ENCODE measurements at places on chromosomes 11 and 22.

DNA sequence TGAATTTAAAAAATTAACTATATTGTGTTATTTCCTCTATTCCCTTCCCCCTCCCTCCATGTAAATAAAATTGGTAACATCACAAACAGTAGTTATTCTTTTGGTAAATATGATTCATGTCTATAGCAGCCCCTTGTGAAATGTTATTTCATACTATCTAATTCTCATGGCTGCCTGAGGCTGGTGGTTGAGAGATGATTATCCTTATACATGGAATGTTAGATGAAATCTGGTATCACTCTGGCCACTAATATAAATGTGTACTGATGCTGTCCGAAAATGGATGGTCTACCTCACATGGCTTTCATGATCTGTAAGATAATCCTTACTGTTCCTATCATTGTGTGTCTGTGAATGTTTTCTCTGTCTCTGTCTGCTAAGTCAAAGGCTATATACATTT, 25.0 kb upstream of the EXPH5 start:
- DNase-seq, result no peak

- DNase-seq, result no peak
Measured at GRCh38 chr11:61702701-61703312, 22.6 kb downstream of the DAGLA start.

DNA sequence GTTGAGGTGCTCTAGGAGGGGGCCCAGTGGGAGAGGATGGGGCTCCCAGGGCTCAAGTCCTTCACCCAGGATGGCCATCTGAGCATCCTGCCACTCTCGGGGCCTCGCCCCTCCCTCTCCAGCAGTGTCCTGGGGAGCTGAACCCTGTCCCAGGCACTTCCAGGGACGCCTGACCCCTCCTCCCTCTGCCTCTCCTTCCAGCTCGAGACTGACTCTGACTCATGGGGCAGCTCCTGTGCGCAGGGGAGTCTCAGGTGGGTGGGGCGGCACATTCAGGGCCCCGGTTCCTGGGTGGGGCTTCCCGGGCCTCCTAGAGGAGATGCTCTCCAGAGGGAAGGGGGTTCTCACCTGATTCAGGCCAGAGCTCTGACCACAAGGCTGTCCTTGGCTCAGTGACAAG, 77.1 kb upstream of the IGLL5 start:
- no peak for DNase-seq

DNA sequence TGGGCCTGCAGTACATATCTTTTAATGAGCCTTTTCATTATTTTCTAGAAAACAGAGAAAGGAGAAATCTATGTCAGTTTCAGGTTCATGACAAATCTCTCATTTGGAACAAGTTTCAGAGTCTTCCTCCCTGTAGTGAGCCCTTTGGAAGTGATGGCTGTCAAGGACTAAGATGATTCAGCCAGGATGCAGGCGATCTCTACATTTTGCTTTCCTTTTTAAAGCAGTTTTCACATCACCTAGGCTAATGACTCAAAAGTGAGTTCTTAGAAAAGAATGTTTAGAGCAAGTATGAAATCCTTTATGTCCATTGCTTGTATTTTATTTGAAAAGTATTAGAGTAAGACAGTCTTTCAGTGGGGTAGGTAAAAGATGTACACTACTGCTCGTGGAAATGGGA, 130.1 kb downstream of the TRPC6 start:
- DNase-seq, result no peak

- peak; percentile 27 for DNase-seq
Measured at GRCh38 chr11:19864141-19865140, 151.8 kb downstream of the NAV2 start.

DNA sequence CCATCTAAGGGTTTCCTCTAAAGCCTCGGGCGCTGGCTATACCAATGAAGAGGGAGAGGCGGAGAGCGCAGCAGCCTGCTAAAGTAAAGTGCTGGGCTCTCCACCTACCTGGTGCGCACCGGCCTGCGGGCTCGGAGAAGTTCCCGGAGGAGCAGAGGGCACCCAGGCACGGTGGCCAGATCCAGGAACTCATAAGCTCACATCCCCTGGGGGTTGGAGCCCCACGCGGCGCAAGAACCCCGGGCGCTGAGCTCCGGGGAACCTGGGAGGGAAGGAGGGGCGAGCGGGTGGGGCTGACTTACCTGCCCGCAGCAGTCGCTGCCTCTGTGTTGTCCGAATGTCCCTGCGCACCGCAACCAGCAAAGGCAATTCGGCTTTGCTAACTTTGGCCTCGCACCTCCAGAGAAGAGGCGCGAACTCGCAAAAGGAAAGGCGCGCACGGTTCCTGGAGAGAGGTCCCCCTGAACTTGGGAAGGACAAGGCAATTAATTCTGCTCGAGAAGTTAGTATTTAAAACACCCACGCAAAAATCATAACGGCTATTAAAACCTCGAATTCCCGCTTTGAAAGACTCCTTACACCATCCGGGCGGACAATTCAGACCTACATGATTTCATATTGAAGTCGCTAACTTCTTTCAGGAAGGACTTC, 127.6 kb upstream of the C11orf58 start:
- DNase-seq, result peak; percentile 58

GRCh38 chr11:49221112-49221511, 12.7 kb upstream of the FOLH1 start:
- no peak for DNase-seq

DNA sequence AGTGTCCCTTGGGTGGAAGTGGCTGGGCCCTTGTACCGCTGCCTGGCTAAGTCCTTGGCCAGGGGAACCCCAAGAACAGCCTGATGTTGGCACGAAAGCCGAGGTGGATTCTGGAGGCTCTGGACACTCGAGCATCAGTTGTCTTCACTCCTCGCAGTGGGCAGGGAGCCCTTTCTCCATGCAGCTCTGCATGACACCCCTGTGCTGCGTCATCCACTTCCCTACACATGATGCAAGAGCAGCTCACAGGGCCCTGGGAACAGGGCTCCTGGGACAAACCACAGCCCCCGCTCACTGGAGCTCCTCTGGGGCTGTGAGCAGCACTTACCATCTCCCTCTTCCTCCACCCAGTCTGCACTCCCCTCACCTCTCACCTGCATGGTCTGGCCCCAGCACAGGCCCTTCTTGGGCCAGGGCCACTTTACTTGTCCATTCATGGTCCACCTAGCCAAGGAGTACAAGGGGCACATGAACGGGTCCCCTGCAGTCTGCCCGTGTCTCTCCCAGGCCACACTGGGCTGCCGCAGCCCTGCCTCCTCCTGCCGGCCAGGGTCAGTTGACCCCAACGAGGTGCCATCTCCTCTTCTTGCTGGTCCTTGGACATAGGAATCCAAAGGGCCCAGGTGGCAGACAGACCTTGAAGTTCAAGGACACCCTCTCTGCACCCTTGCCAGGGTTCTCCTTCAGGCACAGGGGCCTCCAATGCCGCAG, 66.5 kb downstream of the IGF2 start:
- no peak for DNase-seq

DNA sequence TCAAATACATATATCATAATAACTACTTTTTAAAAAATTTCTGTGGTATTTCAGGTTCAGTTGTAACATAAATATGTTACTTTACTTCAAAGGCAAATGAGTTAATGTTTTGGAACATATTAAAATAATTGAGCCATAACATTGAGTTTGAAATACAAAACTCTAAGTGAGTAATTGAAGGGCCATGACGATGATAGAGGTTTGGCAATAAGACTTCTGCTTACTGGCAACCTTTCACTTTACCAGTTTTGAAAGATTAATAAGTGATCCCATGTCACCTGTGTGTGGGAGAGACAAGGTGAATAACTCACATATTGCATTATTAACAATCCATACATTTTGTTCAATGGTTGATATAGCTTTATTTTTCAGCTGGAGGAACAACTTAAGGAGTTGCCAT, 144.4 kb downstream of the GRIA4 start:
- DNase-seq, result no peak

GRCh38 chr11:116641561-116642045, 131.2 kb downstream of the BUD13 start:
- DNase-seq, result peak; percentile 67

DNA sequence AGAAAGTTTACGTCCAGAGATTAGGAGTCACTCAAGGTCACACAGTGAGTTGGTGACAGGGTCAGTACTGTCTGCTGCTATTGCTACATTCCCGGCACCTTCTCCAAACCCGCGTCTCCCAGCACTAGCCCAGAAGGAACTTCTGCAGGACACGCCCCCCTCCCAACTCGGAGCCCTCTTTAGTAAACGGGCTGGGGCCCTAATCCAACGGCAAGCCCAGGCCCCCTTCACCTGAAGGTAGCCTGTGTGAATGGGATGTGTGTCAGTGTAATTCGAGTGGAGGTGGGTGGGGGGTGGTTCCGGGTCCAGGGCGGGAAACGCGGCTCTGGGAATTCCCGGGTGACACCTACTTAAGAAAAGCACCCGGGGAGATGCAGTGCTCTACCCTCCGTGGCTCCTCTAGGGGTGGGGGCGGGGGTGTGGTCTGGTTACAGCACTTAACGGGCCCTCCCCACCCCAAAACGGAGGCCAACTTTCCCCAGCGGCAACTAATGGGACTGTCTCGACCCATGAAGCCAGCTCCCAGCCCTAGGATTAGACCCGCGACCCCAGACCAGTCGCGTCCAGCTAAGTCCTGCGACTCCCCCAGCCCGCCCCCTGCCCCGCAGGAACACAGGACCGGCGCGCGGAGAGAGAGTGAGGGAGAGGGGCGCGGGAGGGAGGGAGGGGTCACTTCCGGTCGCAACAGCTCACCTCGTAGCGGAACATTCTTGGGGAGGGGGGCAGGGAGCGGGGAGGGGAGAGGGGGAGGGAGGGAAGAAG, 468 bp downstream of the PATL1 start:
- peak; percentile 94 for DNase-seq

DNA sequence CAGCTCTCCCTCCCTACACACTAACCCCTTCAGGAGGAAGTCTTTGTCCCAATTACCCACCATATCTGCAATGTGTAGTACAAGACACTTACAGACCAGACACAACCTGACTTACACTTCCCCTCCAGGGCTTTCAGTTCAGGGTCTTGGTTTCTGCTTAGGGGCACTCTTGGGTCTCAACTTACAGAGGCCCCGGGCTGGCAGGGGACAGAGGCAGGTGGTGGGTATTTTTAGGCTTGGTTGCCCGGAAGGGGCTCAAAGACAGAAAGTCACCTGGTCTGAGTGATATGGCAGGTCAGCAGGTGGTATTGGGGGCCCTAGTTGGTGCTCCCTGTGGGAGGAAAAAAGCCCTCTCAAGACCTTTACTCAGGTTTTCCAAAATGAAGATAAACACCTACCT, 3.4 kb upstream of the TMEM184B start:
- DNase-seq, result no peak

DNA sequence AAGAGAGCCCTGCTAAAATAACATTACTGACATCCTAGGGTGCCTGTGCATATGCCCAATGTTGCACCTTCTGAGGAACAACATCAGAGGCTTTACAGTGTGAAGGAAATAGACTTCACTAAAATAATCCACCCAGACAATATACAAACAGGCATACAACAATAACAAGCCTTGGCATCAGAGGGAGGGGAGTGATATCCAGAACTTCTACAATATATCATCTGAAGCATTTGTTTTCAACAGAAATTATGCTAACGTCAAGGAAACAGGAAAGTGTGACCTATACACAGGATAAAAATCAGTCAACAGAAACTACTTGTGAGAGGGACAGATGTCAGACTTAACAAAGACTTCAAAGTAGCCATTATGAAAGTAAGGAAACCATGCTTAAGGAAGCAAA, 81.3 kb downstream of the CTNND1 start:
- DNase-seq, result no peak

DNA sequence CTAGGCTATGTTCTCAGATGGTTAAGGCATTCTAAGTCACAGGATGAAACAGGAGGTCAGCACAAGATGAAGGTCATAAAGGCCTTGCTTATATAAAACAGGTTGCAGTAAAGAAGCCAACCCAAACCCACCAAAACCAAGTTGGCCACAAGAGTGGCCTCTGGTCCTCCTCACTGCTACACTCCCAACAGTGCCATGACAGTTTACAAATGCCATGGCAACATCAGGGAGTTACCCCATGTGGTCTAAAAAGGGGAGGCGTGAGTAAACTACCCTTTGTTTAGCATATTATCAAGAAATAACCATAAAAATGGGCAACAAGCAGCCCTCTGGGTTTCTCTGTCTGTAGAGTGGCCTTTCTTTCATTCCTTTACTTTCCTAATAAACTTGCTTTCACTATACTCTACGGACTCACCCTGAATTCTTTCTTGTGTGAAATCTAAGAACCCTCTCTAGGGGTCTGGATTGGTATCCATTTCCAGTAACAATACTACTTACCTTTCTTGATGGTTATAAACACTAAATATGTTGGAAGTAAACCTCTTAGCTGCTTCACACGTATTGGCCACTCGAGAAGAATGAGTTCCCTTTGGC, 1237.9 kb downstream of the FAM181B start:
- no peak for DNase-seq

DNA sequence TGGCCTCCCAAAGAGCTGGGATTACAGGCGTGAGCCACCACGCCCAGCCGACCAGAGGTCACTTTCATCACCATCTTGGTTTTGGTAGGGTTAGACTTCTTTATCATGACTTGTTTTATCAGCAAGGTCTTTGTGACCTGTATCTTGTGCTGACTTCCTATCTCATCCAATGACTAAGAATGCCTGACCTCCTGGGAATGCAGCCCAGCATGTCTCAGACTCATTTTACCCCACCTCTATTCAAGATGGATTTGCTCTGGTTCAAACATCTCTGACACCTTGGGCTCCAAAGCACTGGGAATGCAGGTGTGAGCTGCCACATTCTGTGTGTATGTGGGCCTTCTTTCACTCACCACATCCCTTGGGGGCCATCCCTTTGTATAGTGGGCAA, 5.1 kb upstream of the TALDO1 start:
- no peak for DNase-seq

GRCh38 chr11:22780952-22781593, 48.5 kb downstream of the SVIP start:
- peak; percentile 45 for DNase-seq

DNA sequence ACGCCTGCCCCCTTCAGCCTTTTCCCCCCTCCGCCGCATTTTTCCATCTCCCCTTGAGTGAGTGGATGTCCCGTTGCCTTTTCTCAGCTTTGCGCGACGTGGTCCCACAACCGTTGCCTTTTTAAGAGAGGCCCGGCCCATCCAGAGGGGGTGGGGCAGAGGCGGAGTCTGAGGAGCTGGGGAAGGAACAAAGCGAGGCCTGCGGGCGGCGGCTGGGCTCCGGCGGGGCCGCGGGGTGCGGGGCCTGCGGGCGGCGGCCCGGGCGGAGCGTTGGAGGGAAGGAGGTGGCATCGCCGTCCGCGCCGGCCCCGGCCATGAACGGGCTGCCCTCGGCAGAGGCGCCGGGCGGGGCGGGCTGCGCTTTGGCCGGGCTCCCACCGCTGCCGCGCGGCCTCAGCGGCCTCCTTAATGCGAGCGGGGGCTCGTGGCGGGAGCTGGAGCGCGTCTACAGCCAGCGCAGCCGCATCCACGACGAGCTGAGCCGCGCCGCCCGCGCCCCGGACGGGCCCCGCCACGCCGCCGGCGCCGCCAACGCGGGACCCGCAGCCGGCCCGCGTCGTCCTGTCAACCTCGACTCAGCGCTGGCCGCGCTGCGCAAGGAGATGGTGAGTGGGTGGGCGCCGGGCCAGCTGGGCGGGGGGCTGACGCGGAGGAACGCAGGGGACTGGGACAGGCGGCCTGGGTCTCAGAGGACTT, at the start of gene FAM89B:
Gene FAM89B (plus strand): TSS at position 183 of the 696 bp plus-strand sequence. CDS start 132 bp downstream, at position 315.
- peak; percentile 91 for DNase-seq

GRCh38 chr11:10878408-10879214, 20.8 kb upstream of the ZBED5 start:
- peak; percentile 70 for DNase-seq

All from neural progenitor cell (in vitro differentiated cells).